ENCODE measurements at places on chromosomes 2 and 18.

DNA sequence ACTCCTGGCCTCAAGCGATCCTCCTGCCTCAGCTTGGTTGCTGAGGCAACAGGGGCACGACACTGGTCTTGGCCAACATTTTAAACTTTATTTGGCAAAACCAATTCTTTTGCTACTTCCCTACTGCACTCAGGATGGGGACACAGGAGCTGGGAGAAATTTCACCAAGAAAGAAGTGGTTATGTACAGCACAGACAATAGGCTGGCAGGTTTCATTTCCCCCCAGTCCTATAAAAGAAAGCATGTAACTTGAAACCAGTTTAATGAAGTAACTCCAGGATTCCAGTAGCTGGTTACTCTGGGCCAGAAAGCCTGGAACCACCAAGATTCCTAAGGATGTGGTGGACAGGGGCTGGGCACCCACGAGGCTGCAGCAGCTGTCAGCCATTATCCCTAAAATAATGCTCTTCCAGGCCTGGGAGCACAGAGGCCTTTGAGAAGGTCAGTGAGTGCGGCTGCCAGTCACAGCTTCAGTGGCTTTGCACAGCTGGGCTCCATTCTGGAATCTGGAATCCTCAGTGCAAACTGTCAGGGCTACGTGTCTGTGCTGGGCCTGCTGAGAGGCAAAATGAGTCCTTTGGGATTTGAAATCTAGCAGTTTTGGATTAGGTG, 142.3 kb upstream of the ITGA6 start:
- DNase-seq, result peak; percentile 78

DNA sequence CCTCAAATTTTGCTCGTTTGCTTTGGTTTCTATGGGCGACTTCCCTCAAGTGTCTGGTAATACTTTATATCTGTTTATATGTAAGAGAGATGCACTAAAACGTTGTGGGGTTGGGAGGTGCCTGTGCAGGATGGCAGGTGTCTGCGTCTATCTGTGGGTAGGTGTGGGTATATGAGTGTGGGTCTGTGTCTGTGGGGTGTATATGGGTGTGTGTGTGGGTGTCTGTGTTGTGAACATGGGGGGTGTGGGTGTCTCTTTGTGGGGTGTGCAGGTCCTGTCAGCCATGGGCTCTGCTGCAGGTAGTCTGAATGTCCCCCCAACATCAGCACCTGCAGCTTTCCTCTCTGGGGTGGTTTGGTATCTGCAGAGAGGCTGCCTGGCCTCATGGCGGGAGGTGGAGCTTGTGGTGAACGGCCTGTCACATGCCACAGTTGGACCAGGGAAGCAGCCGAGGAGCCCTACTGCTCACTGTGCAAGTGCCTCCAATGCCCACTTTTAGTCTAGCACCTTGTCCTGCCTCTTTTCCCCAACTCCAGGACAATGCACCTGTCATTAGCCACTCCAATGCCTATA, 90.3 kb downstream of the LPIN1 start:
- no peak for DNase-seq

DNA sequence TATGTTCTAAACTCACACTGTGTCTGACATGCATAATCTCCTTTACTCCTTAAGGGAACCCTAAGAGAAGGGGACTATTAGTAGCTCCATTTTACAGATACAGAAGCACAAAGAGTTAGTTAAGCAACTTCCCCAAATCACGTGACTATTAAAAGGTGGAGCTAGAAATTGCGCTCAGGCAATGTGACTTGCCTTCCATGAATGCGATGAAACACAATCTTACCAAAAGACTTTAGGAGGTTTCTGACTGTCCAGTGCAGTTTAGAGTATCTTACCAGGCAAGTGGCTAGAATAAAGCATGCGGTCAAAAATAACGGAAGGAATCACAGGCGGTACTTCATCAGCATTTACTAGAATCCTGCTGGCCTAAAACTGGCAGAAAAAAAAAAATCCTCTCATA, 70.4 kb downstream of the ZNF521 start:
- DNase-seq, result no peak

- no peak for DNase-seq
Measured at GRCh38 chr2:16227811-16228462, 287.6 kb downstream of the MYCN start.

GRCh38 chr2:209495855-209496585, 72.2 kb downstream of the MAP2 start:
- peak; percentile 98 for DNase-seq

DNA sequence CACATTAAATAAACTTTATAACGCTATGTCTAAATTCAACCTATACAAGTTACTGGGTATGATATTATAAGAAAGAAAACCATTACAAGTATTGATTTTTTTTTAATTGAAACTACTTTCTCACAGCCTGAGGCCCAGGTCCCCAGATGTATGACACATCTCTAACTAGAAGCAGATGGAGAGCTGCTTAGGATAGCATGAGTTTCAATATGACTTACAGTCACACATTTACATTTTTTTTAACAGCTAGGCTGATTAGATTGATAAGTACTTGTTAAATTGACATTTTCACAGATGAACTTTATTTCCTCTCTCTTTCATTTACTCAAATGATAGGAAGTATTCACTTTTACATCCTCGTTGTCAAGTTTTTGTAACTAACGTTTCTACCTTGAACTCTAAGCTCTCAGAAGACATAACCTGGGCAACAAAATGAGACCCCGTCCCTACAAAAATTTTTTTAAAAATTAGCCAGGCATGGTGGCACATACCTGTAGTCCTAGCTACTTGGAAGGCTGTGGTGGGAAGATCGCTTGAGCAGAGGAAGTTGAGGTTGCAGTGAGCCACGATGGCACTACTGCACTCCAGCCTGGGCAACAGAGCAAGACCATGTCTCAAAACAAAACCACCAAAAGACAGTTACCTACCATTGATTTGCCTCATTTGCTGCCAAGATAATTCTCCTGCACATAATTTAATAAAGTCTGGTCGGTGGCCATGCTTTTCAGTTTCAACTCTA, 52.4 kb downstream of the STK39 start:
- DNase-seq, result peak; percentile 53

DNA sequence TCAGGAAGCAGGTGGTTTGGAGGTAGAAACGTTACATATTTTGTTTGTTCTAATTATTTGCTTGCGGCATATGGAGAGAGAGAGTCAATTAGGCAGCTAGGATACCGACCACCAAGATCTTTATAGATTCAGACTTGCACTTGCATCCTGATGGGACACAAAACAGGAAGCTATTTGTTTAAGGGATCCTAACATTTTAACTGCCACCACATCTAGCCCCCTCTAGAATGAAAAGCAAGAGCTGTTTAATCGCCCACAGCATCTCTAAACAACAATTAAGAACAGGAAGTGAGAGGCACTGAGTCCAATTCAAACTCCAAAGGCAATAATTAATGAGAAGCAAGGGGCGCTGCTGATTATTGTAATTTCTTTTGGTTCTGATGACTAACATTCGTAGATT, 182.0 kb upstream of the LINC00305 start:
- no peak for DNase-seq

- DNase-seq, result peak; percentile 77
Measured at GRCh38 chr2:10124538-10125045, 2.1 kb downstream of the RRM2 start.

DNA sequence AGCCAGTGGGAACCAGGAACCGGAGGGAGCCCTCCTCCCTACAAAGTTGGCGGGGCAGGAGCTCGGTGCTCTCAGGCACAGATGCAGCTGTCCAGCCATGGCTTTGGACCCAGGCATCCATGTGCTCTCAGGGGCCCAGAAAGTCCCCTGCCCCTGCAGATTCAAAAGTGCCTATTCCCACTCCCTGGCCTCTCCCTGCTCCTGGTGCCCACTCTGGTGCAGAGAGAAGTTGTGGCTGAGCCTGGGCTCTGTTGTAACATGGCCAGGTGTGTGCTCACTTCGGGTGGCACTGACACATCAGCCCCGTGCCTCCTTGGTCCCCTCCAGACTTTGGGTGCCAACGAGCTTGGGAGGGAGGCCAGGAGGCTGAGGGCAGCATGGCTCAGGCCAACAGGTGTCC, 315.8 kb upstream of the KYNU start:
- DNase-seq, result no peak

DNA sequence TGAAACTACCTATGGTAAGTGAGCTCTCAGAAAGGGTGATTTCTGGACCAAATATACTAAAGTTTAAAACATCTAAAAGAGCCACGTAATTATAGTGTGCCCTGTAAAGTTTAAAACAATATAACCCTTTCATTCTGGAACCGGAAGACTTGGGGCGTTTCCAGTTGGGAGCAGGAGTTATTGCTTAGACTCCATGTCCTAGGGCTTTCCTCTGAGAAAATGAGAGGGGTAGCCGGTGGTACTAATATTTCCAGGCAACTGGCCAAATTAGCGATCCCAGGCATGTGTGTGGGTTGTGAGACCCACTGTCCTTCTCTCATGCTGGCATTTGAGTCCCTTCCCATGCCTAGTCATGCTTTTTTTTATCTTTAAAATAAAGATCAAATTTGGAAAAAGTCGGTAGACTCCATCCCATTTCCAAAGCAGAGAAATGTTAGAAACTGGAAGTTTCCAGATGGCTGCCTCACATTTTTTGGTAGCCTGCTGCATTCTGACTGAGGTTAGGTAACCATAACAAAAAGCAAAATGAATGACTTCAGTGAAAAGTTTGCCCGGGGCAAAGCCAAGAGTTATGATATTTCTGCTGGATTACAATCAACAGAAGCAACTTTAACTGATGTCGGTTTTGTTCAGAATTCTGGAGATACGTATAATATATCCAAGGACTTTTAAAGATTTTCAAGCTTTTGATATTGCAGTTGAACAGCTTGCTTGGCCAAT, 227.4 kb downstream of the SS18 start:
- DNase-seq, result no peak

GRCh38 chr2:163919717-163920116, 183.9 kb upstream of the FIGN start:
- DNase-seq, result no peak

- DNase-seq, result no peak
Measured at GRCh38 chr2:44071454-44072046, 75.8 kb upstream of the LRPPRC start.

- no peak for DNase-seq
Measured at GRCh38 chr18:51355841-51356240, 158.4 kb upstream of the MEX3C start.

- DNase-seq, result peak; percentile 56
Measured at GRCh38 chr2:163157411-163157810, 318.8 kb upstream of the KCNH7 start.

- no peak for DNase-seq
Measured at GRCh38 chr2:31823558-31823957, 187.2 kb downstream of the MEMO1 start.

GRCh38 chr18:70535041-70535440, 246.2 kb downstream of the SOCS6 start:
- peak; percentile 3 for DNase-seq
